ENCODE measurements at places on chromosomes 12 and 14.

DNA sequence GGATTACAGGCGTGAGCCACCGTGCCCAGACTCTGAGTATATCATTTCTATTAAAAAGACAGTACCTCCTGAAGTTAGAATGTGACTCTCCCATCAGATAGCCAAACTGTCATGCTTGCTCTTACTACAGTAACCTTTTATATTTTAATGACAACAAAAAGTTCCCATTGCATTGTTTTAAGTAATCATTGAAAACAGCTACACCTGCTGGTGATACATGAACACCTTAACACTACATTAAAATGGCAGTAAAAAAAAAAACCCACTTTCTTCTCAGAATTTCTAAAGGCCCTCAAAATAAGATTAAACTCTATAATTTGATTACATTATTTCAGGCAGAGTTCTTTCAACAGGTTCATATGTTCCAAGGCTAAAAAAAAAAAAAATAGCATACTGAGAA is 76.7 kb downstream of the SH2B3 start:
- DNase-seq = no peak

- no peak for DNase-seq
Observed at GRCh38 chr14:102374264-102374663, 11.5 kb downstream of the TECPR2 start.

GRCh38 chr12:111363578-111363977 is 5.3 kb downstream of the PHETA1 start:
- DNase-seq = no peak

- no peak for DNase-seq
Observed at GRCh38 chr12:104163631-104164030, 25.6 kb upstream of the NFYB start.

DNA sequence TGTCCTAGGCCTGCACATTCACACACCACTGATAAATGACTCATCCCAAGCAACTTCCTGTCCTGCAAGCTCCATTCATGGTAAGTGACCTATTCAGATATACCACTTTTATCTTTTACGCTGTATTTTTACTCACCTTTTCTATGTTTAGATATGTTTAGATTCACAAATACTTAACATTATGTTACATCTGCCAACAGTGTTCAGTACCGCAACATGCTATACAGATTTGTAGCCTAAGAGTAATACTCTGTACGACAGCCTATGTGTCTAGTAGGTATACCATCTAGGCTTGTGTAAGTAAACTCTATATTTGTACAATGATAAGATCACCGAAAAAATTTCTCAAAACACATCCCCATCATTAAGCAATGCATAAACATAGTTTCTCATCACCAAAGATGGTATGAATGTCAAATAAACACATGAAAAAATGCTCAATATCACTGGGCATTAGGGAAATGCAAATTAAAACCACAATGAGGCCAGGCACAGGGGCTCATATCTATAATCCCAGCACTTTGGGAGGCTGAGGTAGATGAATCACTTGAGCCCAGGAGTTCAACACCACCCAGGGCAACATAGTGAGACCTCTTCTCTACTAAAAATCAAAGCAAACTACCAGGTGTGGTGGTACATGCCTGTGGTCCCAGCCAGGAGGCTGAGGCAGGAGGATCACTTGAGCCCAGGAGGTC is 20.7 kb downstream of the ATXN2 start:
- DNase-seq = no peak

DNA sequence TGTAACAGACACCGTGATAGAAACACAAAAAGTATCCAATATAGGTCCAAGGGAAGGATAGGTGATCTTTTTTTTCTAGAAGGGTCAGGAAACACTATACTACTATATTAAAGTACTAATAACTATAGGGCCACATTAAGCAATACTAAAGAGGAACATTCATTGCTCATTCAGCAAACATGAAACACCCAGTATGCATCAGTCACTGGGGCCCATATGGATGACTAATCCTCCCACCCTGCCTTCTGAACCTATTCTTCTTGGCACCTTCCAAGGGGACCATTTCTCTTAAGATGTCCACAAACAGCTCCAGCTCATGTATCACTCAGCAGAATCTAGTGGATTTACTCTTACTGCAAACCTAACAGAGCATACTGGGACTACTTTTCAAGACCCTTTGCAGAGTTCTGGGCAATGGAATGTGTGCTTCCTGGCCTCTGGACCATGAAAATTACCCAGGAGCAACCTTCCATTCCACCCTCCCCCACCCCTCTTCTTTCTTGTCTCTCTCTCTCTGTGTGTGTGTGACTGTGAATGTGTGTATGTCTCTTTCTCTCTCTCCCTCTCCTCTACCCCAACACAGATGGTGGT is 187.9 kb downstream of the EPS8 start:
- peak; percentile 41 for DNase-seq

- no peak for DNase-seq
Observed at GRCh38 chr12:24854017-24854416, 94.9 kb downstream of the BCAT1 start.

GRCh38 chr12:42235426-42235825 is 2.6 kb downstream of the YAF2 start:
- DNase-seq = no peak

- no peak for DNase-seq
Observed at GRCh38 chr12:71041476-71041875, 116.3 kb downstream of the TSPAN8 start.

- no peak for DNase-seq
Observed at GRCh38 chr12:3753544-3754284, 805 bp upstream of the CRACR2A start.

DNA sequence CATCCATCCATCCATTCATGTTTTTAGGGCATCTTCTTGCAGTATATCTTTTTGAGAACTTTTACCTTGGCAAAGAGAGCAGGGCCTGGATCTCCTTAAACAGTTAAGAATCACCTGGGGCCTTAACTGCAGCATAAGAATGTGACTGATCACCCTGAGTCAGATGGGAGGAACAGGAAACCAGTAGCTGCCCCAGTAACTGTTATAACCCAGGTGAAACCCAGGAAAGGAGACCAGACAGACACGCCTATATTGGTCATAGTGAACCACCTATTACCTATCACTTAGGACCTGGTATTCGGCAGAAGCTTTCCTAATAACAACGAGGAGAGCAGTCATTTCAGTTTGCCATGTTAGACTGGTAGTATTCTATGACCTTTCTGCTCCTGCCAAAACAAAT is 43.4 kb upstream of the NR2C1 start:
- peak; percentile 91 for DNase-seq

DNA sequence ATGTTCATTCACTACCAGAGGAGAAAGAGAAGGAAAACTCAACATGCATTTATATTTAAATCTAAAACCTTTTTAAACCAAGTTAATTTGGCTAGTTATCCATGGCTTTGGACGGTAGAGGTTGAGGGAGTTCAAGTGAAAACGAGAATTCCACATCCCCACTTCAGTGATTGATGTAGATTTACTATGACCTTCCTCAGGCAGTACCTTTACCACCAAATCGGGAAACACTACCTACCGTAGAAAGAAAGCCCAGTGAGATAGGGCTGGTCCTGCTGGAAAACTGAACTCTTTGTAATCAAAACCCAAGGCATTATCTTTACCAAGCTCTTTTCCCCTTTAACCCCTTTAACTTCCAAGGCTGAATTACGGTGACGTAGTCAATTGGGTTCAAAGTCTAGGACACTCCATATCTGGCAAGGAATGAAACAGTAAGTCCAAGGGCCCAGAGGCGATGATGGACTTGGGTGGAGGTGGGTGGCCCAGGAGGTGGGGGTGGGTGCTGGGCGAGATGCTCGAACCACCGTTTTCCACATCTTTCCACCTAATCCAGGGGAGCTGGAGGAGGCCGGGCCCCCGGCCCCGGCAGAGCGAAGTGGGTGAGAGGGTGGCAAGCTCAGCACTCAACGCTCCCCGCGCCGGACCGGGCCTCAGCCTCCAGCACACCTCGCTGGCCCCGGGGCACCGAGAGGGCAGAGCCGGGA is 618 bp downstream of the SEC23A start:
- DNase-seq = no peak

GRCh38 chr14:22131749-22132476 is 457.1 kb downstream of the DAD1 start:
- DNase-seq = no peak

GRCh38 chr12:46219132-46219876 is 49.5 kb downstream of the SLC38A1 start:
- no peak for DNase-seq

DNA sequence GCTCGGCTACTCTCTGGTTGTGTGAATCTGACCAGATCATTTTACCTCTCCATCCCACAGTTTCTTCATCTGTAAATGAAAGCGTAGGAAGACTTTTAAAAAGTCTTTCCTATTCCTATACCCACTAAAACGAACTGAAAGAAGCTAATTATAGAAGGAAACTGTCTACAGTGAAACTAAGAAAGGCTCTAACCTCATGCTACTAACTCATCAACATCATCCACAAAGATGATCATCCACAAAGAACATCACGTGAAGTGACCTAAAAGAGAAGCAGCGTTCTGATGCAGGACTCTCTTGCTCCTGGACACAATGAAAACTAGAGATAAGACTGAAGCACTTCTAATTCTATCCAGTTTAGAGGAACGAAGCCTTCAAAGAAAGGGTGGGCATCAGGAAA is 58.5 kb upstream of the OSBPL8 start:
- DNase-seq = no peak

DNA sequence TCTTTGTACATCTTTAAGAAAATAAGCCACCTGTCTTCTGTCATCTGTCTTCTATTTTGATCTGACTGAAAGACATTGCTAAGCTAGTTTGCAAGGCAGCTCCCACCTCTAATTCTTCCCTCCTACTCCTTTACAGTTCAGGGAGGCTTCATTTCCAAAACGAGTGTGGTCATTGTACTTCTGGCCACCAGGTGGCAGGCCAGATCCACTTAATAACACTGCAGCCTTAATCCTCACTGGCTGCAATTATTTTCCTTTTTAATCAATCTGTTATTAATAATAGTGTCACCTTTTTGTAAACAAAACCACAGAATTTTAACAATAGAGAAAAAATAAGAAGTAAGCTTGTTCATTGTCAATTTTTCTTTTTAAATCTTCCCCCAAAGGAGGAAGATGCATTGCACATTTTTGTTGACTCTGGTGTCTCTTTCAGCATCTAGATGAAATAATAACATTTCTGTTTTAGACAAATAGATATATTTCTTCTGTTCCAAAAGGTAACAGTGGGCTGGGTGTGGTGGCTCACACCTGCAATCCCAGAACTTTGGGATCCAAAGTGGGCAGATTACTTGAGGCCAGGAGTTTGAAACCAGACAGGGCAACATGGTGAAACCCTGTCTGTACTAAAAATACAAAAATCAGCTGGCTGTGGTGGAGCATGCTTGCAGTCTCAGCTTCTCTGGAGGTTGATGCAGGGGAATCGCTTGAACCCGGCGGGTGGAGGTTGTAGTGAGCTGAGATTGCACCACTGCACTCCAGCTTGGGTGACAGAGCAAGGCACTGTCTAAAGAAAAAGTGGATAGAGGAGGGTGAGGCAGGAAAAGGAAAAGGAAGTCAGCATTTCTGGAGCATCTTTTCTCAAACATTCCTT is 23.3 kb downstream of the GABARAPL1 start:
- DNase-seq = no peak

- no peak for DNase-seq
Observed at GRCh38 chr12:115017346-115017745, 333.4 kb upstream of the TBX3 start.

GRCh38 chr12:51406290-51406689 is 15.1 kb upstream of the GALNT6 start:
- DNase-seq = no peak

DNA sequence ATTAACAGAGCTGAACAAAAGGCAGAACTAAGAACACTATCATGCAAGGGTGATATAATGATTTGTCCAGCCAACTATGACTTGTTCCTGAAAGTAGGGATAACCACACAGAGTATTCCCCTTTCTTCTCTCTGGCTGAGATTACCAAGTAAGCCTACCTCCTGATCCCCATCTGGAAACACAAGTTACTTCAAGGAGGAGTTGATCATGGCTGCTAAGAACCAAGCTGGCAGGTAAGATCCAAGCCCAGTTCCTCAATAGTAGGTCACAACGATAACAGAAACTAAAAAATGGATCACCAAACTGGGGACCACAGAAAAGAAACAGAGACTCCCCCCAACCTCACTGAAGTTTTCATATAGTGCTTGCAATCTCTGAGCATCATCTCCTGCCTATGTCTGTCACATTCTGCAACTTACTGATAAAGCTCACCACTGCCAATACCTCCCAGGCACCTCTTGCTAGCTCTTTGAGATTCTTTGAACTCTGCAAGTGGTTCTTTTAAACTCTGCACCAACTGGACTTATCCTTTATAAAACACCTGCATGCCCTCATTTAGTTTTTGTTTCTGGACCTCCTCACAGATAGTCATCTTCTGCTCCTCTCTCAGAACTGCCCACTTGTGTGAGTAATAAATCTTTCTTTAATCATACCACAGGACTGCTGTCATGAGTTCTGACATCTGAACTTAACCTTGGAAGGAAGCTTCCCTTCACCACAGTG is 76.6 kb downstream of the LRP6 start:
- no peak for DNase-seq

DNA sequence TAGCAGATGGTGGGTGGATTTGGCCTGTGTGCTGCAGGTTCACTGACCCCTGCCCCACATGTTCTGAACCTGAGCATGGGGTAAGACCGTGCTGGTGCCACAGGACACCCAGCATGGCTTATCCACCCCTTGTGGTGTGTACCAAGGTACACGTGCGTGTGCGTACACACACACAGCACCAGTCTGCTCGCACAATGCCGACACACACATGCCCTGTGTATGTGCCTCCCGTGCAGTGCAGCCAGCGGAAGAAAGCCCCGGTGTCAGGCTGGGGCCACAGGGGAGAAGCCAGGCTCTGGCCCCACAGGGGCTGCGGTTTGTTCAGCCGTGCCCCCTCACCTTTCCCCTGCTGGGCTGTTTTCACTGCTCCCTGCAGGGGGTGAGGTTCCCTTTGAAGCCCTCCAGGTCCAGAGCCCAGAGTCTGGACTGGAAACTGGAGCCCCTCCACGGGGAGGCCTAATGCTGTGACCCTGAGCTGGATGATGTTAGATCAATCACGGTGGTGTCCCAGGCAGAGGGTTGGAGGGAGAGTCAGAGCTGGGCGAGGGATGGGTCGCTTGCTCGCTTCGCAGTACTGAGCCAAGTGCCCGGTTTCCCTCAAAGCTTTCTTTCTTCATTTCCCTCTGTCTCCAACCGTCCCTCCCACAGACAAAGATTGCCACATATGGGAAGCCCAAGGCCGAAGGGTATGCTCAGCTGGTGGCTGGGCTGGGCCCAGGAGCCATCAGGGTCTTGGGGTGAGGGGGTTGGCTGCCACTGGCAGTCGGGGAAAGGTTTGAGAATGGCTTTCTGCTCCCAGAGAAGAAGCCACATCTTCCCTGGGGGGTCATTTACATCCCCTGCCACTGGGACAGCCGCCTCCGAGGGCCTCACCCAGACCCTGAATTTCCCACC is 6.2 kb downstream of the DTX1 start:
- DNase-seq = no peak

- DNase-seq = no peak
Observed at GRCh38 chr12:96186607-96187301, 7.4 kb upstream of the ELK3 start.

DNA sequence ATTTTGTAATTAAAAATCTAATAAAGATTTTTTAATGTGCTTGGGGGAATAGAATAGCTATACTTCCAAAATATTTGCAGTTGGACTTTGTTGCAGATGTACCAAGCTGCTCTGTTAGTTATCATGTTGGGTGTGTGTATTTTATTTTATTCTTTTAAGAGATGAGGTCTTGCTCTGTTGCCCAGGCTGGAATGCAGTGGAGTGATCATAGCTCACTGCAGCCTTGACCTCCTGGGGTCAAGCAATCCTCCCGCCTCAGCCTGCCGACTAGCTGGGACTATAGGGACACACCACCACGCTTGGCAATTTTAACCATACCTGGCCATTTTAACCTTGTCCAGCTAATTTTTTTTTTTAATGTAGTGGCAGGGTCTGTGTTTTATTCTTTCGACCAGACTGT is 54.7 kb upstream of the MAP1LC3B2 start:
- DNase-seq = no peak

Data from keratinocyte (primary cell).